ENCODE measurements at places on chromosomes 3 and 15.

DNA sequence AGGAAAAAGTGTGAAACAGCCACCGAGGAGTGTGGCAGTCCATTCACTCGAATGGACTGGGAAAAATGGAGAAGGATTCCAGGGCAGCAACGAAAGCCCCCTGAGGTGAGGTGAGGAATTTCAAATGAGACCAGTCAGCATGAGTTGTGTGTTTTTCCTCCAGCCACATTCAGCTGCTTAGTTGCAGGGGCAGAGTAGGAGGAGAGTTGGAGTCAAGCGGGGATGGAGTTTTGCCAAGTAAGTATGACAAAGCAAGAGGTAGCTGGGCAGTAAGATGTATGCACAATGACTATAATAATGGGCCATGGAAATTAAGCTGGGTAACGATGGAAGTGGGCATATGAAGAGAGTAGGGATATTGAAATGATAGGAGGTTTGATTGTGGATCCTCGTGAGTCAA lies 64.4 kb downstream of the CCDC54 start:
- no peak for DNase-seq

GRCh38 chr3:17674082-17674686 lies 68.2 kb downstream of the TBC1D5 start:
- DNase-seq: no peak

DNA sequence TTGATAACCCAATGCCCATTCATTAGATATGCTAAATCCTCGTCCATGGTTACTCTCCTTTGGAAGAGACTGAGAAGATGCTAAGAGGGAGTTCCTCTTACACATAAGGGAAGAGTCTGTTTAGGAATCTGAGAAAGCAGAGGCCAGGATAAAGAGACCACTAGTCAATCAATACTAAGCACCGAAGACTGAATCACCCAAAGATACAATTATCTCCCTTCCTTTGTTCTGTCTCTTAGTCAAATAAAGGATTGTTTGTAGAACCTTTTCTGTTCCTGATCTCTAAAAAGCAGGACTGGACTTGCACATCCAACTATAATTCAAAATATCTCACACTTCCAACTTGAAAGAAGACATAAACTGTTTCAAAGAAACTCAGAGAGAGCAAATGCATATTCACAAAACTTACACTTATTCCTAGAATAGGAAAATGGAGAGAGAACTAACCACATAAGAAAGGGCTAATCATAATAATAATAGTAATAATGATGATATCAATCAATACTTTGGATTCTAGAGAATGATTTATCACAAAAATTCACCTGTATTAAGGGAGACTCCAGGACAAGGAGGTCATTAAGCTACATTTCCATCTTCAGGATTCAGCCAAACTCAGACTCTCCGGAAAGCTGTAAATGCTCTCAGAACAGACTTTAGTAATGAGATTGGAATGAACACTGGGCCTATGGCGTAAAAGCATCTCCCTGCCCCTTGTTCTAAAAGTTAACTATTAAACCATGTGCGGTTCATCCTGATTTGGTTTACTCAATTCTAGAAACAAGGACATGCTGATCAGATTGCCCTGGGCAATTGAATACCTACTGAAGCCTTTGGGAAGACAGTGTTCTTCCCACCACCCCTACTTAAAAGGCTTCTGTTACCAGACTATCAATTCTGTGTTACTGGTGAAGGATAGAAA lies 401.5 kb downstream of the ZBTB20 start:
- no peak for DNase-seq

DNA sequence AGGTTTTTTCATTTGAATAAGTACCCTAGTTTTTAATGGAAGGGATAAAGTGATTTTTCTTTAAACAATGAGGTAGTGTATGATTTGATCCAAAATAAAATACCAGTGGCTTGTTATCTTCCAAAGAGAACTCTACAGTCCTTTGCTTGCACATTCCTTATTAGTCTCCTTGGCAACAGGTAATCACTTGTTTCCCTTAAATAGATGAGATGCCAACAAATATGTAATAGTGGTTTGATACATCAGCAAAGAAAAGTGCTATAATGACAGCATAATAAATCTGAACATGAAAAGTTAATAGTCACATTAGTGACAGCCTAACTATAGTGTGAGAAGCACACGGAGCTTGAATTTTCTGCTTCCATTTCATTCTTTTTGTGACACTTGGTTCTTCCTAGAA lies 360.2 kb downstream of the ZNF385D start:
- DNase-seq: no peak

DNA sequence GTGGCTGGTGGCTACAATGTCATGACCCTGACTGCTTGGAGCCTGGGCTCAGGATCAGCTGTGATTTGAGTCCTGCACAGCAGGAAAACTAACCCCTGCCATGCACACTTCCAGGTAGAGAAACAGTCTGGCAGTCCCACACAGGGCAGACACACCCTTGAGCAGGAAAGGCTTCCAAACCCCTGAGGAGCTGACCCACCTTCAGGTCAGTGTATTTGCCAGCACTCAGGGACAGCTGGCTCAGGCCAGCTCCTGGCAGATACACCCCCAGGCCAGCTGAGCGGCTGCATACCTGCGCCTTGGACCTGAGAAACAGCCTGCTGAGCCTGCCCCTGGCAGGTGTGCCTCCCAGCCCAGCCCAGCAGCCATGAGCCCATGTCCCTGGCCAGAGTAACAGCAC lies 22.2 kb upstream of the CDAN1 start:
- no peak for DNase-seq

DNA sequence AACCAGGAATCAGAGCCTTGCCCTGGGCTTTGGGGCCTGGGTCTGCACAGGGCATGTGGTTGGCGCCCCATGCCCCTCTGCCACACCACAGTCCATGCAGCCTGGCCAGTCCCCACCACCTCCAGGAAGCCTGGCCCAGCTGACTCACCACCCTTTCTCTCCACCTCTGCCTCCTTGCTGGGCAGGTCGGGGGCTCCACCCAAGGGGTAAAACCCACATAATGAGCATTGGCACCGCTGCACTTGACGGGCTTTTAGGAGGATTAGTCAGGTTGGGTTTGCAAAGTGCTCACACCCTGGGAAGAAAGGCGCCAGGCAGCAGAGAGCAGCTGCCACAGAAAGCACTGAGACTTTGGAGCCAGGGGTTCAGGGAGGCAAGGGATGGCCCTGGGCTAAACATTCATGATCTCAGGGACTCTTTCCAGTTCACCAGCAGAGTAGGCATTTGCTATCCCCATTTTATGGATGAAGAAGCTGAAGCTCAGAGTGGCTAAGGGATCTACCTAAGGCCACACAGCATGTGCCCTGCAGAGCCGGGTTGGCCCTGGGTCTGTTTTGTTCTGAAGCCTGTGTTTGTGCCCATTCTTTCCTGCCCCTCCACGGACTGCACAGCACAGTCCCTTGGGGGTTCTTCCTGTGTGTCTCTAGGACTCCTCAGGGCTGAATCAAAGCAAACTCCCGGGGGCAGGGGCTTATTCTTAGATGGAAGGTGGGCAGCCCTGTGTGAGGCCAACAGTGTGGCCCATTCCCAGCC lies 113.4 kb downstream of the ETFA start:
- no peak for DNase-seq

DNA sequence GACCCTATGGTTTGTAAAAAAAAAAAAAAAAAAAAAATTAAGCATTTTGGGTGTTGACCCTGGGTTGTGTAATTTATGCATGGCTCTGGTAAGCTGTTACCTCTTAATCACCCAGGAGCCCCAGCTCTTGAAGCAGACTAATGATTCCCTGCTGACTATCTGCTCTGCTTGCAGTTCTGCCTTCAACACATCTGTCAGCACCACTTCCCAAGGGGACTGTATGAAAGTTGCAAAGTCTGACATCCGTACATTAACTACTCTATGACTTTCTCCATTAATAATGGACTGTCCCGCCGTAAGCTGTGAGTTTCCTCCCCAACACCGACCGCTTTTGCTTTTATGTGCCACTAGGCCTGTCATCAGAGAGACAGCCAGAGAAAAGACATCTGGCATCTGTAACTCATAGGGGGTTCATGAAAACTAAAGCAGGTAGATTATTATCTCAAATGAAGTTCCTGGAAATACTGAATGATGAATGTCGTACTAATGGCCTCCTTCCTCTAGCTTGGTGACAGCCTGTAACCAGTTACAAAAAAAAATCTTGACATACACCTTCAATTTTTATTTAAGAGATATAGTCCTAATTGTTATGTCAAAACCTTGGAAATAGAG lies 271.5 kb downstream of the IL5RA start:
- DNase-seq: no peak

- DNase-seq: no peak
Measured at GRCh38 chr3:73021301-73021835, 24.8 kb downstream of the PPP4R2 start.

DNA sequence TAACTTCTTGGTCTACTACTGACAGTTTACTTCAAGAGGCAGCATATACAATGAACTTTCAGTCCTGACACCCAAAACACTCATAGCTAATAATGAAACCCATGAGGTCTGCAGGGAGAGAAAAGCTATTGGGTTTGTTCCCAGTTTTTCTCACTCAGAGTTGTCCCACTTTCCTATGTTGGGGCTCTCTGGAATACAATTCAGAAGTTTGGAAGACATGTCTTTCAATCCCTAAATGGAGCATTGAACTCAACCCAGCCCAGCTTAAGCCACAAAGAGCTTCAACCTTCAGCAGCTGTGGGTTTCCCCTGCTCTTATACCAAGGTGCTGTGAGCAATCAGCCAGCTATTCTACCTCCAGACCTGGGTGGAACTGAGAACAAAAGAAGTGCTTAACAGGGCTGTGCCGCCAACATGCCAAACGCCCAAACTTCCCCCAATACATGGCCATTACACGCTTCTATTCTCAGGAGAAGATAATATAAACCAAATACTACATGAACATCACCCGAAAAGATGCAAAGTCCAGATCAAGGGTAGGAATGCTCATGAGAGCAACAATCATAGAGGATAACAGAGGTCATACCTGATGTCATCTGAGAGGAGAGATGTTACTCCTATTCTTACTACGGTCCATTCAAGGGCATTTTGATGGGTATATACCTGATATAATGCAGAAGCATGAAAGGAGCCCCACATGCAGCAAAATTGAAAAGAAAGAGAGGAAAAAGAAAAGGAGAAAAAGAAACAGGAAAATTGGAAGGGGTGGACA lies 131.2 kb upstream of the TGFBR2 start:
- DNase-seq: no peak

GRCh38 chr15:70036585-70037291 lies 61.0 kb downstream of the TLE3 start:
- DNase-seq: no peak

DNA sequence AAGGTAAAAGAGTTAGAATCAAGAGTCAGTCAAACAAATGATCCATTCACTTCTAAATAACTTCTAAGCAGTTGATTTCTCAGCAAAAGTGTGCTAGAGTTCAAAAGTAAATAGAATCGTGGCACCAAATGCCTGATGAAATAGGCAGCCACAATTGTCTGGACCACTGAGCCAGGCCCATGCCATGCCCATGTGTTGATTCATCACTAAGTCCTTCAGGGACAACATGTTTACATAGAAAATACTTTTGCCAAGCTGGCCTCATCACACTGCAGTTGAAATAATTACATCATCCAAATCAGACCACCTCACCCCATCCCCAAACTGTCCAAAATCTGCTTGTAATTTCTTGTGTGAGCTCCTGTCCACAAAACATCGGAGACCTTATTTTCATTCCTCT lies 216.3 kb downstream of the IGSF11 start:
- no peak for DNase-seq

DNA sequence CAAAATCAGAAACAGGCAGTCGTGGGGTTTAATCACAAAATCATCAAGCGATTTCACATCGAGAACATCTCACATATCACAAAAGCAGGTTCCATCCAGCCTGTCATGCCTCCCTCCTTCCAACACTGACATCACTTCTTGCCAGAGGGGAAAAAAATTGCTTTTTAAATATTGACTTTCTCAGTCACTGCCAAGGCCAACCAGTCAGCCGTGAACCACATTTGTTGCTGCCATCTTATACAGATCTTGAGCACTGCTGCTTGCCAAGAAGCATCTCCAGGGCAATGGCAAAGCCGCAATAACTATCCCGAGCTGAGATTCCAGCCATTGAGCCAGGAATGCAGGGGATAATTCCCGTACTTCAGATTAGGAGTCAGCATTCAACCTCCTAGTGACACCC lies 174.6 kb downstream of the ANXA2 start:
- no peak for DNase-seq

GRCh38 chr15:85406916-85407315 lies 26.5 kb downstream of the AKAP13 start:
- no peak for DNase-seq

DNA sequence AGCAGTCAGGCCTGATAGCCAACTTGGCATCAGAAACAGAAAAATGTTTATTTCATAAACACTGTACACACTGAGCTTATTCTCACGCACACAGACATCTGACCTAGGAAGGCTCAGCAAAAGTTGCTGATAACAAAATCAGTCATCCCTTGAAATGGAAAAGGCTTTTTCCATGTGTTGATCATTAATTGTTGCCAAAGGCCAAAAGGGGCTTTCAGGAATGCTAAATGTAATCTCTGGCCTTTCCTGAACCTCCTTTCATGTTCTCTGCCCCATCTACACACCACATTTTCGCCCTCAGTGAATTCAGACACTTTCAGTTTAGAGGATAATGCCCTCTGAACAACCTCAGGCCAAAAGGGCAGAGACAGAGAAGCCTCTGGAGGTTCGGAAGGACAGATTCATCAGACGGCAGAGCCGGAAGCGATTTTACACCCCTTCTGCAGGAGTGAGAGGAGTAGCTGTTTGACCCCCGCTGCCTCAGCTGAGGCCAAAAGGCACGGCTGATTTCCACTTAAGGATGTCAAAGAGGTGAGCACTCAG lies 14.5 kb downstream of the RTP4 start:
- no peak for DNase-seq

GRCh38 chr3:167521006-167521355 lies 47.1 kb upstream of the SERPINI2 start:
- no peak for DNase-seq

All from stimulated activated CD8-positive, alpha-beta memory T cell treated with anti-CD3 and anti-CD28 coated beads, Interleukin-4, amount 100 ng/mL, for 1 hour (primary cell).